Type B pancreatic cell (in vitro differentiated cells): ENCODE measurements at places on chromosomes 6 and 20. TPM values are rescaled to one million over a fixed set of nuclear protein-coding genes. Genes with fewer than 3 reads are reported as not detected.

CST7 gene
- total RNA-seq = not detected in 2 replicates

BMP5 gene
- 5.6 and 12.4 TPM in 2 replicates for total RNA-seq

ATP6V1G2 gene
- total RNA-seq = 1.6 and 5.9 TPM in 2 replicates

C20orf141 gene
- not detected in 2 replicates for total RNA-seq

- DNase-seq = no peak
Observed at GRCh38 chr20:9066191-9066590, 2.7 kb upstream of the PLCB4 start.

GRCh38 chr6:5850848-5851255 is 155.9 kb downstream of the NRN1 start:
- no peak for DNase-seq

DNA sequence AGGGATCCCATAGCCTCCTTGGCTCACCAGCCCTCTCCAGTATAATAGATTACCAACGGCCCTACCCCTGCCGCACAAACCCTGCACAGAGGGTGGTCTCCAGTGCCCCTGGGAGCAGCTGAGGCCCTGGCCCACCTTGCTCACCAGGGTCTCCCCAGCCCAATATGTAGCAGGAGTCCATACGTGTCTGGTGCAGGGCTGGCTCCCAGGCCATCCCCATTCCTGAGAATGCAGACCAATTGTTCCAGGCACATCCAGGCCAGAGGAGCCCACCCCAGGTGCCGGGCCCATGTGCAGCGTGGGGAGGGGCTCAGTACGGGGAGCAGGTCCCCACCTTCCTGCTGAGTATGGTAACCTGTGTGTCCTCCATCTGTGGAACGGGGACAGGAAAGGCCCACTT is 251.9 kb downstream of the TAF4 start:
- DNase-seq = no peak

- no peak for DNase-seq
Observed at GRCh38 chr6:148325316-148326068, 17.1 kb upstream of the SASH1 start.

GRCh38 chr20:19966840-19967239 is 50.3 kb upstream of the NAA20 start:
- no peak for DNase-seq

DNA sequence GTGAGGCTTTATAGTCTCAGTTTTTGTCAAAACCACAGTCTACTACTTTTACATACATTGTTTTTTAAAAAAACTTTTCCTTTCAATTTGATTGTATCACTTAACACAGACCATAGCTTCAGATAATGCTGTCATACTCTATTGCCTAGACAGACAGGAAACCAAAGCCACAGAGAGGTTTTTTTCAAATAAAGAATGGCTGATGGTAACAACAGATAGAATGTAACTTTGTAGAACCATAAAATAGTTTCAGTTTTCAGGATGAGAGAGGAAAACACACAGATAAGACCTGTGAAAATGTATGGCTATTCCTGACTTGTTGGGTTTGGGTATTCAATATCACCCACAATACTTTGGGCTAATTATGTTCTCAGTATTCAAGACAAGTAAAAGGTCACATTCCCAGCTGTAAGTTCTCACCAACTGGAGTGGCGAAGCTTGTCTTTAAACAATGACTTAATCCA is 94.0 kb downstream of the ADGRG6 start:
- no peak for DNase-seq

DNA sequence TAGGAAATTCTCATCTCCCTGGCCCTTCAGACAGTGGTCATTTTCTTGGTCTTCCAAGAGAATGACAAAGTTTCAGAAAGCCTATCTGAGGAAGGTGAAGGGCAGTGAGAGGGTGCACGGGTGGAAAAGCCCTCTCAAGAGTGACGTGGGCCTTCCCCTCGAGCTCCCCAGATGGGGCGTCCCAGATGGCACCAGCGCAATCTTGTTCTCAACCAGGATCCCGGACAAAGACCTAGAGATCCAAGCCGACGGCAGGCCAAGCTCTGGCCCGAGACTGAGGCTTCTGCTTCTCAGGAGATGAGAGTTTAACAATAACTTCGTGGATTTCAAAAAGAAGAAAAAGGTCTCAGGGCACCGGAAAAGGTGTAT is 797 bp upstream of the ZNF133 start:
- DNase-seq = no peak

GRCh38 chr20:13613917-13614316 is 24.8 kb downstream of the TASP1 start:
- DNase-seq = no peak

- DNase-seq = no peak
Observed at GRCh38 chr20:24488800-24489175, 19.4 kb downstream of the SYNDIG1 start.

DNA sequence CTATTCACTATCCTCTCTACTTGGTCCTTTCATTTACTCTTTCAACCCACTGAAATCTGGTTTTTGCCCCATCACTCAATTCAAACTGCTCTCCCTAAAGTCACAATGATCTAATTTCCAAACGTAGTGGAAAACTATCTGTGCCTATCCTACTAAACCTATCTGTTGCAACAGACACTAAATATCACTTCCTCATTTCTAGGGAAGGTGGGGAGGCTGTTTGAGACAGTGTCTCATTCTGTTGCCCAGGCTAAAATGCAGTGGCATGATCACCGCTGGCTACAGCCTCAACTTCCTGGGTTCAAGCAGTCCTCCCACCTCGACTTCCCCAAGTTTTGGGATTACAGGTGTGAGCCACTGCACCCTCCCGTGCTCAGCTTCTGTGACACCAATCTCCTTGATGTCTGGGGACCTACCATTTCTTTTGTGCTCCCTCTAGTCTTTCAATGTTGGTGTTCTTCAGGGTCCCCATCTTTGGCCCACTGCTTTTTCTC is 8.8 kb downstream of the RANBP9 start:
- DNase-seq = no peak

DNA sequence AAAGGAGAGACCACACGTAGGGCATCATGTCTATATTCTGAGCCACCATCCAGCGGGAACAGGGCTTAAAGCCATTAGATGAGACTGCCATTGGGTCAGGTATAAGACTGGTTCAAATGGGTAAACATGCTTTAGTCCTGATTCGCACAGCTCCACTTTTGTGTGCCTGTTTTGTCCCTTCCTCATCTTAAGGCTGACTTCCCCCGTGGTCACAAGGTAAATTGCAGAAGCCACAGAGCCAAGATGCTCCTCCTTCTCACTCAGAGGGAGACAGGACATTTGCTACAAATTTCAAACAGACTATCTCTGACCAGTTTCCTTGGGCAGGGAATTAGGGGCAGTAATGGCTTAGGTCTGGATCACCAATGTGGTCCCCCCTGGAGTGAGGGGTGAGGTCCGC is 11.4 kb upstream of the IFNGR1 start:
- no peak for DNase-seq

DNA sequence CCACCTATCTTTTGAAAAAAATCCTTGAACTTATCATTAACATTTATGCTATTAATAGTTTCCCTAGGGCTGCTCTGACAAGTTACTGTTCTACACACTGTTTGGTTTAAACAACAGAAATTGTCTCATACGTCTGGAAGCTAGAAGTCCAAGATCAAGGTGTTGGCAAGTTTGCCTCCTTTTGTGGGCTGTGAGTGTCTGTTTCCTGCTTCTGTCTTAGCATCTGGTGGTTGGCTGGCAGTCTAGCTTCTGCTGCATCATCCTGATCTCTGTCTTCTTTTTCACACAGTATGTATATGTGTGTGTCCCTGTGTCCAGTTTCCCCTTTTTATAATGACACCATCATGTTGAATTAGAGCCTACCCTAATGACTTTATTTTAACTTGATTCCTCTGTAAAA is 154.8 kb downstream of the RPS12 start:
- no peak for DNase-seq

DNA sequence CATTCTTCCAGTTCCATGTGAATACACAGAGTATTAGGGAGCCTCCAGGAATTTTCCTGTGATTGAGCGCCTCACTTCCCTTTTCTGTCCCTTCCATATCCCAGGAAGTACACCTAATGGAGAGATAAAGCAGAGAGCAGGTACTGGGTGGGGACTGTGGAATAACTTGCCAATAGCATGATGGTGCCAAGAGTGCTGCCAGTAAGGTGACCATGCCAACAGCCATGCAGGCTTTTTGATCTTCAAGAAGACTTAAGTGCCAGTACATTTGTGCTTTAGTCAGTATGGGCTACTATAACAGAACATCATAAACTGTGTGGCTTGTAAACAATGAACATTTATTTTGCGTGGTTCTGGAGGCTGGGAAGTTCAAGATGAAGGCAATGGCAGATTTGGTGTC is 160.2 kb upstream of the RIMS1 start:
- DNase-seq = no peak

DNA sequence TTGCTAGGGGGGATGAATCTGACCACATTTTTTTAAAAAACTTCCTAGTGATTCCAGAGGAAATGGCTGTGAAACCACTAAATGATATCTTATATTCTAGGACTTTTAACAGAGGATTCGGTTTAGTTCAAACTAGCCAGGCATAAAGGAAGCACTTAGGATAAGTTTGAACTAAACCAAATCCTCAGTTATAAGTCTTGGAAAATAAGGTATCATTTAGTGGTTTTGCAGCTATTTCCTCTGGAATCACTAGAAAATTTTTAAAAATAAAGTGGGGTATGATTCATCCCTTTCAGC is 327.9 kb upstream of the QKI start:
- DNase-seq = no peak

DNA sequence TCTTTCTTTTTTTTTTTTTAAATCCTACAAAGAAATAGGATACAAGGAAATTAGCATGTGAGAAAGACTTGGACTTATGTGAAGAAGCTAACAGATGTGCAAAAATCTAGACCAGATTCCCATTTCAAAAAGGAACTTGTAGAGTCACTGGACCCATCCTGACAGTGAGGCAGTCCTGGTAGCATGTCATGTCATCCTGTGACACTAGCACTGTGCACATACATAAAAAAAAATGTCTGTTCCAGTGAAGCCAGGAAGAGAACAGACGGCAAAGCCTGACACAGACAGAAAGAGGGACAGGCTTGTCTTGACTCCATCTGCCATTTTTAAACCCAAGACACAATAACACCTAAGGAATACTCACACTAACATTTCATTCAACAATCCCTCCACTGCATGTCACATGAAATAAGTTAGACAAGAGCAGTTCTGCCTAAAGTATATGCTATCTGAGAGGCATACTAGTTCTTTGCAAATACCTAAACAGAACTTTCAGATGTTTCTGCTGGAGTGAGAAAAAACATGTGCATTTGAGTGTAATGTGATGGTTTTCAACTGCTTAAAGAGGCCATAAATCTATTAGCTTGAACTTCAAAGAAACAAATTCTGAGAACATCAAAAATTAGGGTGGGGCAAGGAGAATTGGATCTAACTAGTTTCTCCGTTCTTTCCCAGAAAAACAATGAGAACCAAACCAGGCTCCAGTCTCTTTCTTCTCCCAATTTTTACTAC is 159.6 kb downstream of the BACH2 start:
- no peak for DNase-seq

- no peak for DNase-seq
Observed at GRCh38 chr20:9995510-9996272, 39.1 kb upstream of the ANKEF1 start.

GRCh38 chr6:125747589-125748405 is 1.6 kb upstream of the HEY2 start:
- no peak for DNase-seq
